G401 (cell line): ENCODE measurements at places on chromosomes 2 and 18. TPM values are rescaled to one million over a fixed set of nuclear protein-coding genes. Genes with fewer than 3 reads are reported as not detected.
A peak's percentile ranks its signal among the peaks of the same experiment; 100 is the strongest.

- no peak for DNase-seq
Observed at GRCh38 chr2:238097988-238098871, 1.9 kb upstream of the ESPNL start.

DNA sequence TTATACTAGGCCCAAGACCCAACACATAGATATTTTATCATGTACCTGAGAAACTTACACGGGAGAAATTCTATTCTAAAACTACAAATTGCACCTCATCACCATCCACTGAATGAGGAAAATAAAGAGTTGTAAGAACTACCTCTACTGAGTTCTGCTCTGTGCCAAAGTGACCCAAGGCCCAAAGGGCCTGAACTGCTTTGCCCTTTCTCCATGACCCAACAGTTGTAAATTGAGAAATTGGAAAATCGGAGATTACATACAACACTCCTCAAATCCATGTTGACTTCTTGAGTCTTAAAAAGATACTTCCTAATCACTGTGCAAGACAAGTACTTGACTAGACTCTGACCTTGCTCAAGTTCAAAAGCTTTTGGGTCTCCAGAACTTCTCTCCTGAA is 8.8 kb downstream of the NR4A2 start:
- no peak for DNase-seq

DNA sequence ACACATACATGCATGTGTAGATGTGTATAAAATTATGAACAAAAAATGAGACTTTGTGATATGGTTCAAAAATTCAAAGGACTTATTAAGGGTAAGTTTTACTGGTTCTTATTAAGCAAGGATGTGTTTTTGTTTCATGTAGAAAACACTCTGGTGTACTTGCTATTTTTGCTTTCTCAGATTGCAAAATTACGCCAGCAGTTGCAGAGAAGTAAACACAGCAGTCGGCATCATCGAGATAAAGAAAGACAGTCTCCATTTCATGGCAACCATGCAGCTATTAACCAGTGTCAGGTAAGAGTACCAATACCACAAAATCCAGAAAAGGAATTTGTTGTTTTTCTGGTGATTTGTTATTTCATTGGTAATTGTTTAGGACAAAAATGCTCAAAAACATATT is 91.3 kb downstream of the FAM117B start:
- DNase-seq: no peak

GRCh38 chr18:48735080-48735676 is 196.3 kb downstream of the CTIF start:
- no peak for DNase-seq

DNA sequence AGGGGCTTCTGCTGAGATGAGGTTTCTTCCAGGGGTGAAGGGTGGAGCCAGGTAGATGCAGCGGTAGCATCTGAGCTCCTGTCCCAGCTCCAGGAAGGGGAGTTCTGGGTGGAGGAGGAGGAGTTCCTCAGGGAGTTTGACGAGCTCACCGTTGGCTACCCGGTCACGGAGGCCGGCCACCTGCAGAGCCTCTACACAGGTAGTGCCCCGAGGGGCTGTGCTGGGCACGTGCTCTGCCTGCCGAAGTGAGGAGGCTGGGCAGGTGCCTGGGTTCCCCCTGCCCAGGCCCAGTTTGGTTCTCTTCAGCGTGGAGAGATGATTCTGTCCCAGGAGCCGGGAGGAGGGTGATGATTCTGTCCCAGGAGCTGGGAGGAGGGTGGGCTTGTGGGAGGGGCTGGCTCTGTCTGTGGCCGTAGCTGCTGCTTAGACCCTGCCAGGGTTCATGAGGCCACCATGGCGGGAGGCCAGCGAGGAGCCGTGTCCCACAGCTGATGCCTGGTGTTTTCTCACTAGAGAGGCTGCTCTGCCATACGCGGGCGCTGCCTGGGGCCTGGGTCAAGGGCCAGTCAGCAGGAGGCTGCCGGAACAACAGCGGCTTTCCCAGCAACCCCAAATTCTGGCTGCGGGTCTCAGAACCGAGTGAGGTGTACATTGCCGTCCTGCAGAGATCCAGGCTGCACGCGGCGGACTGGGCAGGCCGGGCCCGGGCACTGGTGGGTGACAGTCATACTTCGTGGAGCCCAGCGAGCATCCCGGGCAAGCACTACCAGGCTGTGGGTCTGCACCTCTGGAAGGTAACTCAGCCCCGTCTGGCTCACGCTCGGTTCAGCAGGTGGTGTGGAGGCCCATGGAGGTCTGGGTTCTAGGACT is 8.2 kb downstream of the CAPN10 start:
- no peak for DNase-seq

DNA sequence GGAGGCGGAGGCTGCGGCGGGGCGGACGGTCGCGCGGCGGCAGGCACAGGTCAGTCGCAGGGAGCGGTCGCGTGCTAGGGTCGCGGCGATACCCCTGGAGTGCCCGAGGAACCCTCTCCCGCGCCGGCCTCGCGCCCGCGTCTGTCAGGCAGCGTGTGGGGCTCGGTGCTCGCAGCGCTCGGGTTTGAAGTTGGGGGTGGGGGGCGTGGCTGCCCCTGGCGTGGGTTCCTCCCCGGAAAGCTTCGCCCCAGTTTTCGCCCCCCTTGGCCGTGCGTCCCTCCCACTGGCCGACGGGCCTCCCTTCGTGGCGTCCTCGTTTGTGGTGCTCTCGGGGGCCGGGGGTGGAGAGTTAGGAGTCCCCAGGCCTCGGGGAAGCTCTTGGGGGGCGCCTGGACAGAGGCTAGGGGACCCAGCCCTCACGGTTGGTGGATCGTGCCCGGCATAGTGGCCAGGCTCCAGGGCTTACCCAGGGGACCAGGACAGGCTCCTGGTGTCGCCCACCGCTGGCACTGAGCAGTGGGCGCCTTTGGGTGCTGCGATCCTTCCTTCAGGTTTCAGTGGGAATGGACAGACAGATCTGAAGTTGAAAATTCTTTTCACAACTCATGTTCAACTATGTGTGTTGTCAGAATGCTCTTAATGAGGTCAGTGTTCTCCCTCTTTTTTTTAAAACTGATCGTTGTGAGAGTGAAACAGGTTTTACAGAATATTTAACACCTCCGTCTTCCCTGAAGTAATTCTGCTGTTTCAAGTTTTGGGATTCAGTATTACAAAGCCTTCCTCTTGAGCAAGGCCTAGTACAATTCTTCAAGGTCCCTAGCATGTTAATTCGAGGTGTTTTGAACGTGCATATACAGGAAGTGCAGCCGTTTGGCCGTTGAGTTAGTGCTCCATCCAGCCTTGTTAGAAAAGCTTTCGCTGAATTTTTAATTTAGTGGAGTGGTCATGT is 604 bp downstream of the RALBP1 start:
- peak; percentile 24 for DNase-seq

GRCh38 chr2:1856922-1857321 is 112.6 kb upstream of the PXDN start:
- DNase-seq: peak; percentile 45

DNA sequence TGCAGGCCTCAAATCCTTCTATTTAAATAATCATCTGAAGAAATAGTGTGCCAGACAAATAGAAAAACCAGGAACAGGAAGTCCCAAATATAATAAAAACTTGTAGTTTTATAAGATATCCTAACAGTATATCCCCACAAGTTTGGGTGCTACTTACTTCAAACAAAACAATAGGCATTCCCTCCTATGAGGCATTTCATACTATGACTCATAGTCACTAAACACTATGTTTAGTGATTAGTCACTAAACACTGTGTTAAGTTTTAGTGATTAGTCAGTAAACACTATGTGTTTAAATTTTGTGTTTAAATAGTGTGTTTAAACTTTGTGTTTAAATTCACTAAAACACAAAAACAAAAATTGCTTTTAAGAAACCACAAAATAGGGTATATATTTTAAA is 407.0 kb upstream of the CDH19 start:
- no peak for DNase-seq

ERFE gene
- total RNA-seq: 5.1 and 9.4 TPM in 2 replicates
